ENCODE measurements at places on chromosomes 1 and 21.

DNA sequence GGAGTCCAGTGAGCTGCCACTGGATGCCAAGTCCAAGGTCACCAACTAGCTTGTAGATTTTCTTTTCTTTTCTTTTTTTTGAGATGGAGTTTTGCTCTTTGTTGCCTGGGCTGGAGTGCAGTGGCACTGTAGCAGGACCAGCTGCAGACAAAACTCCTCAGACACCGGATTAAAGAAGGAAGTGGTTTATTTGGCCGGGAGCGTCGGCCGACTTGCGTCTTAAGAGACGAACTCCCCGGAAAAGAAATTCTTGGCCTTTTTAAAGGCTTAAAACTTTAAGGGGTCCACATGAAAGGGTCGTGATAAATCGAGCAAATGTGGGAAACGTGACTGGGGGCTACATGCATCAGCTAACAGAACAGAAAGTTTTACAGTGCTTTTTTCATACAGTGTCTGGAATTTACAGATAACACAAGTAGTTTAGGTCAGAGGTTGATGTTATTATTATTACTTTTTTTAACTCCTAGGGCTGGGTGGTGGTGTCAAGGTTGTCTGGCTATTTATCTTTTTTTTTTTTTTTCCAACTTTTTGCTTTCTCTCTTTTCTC is 36.4 kb upstream of the CFAP126 start:
- no peak for DNase-seq

DNA sequence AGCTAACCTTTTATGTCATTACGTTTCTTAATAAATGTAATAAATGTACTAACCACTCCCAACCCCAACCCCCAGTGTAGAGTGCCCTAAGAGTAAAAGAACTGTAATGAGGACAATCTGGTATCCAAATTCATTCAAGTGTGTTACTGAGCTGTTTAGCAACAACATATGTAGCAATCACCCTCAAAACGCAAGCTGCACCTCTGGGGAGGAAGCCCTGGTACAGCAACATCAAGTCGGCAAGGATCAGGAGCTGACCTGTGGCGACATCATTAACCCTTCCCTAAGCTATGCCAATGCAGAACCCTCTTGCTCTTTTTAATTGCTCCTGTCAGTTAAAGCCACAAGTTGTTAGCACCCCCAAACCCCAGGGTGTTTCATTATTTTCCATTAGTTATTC is 47.1 kb downstream of the STX6 start:
- no peak for DNase-seq

GRCh38 chr1:161227196-161227871 is 1.5 kb downstream of the TOMM40L start:
- DNase-seq = peak; percentile 77

DNA sequence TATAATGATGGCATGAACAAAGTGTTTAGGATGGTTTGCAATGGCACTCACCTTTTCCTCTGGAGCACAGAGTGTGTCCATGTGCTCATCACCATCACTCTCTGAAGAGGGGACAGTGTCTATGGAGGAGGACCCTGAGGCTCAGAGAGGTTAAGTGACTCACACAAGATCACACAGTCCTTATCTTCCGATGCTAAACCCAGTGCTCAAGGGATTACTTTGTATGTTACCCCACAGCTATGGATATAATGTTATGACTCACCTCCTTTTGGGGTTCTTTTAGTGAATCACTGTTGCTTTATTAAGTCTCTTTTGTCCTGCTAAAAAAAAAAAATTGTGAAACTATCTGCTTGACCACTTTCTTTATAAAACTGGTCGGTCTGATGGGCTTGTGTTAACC is 67.6 kb downstream of the TENT5C start:
- DNase-seq = no peak

GRCh38 chr1:206946261-206946660 is at the start of gene PIGR:
Gene PIGR (minus strand): TSS chr1:206946466. CDS start chr1:206940531, 5,935 bp downstream.
- DNase-seq = no peak

- DNase-seq = no peak
Observed at GRCh38 chr1:228259368-228259894, 51.6 kb downstream of the OBSCN start.

- no peak for DNase-seq
Observed at GRCh38 chr1:219387211-219387610, 213.5 kb downstream of the LYPLAL1 start.

All from mesendoderm (in vitro differentiated cells).